ENCODE measurements at places on chromosomes 16 and 17.

DNA sequence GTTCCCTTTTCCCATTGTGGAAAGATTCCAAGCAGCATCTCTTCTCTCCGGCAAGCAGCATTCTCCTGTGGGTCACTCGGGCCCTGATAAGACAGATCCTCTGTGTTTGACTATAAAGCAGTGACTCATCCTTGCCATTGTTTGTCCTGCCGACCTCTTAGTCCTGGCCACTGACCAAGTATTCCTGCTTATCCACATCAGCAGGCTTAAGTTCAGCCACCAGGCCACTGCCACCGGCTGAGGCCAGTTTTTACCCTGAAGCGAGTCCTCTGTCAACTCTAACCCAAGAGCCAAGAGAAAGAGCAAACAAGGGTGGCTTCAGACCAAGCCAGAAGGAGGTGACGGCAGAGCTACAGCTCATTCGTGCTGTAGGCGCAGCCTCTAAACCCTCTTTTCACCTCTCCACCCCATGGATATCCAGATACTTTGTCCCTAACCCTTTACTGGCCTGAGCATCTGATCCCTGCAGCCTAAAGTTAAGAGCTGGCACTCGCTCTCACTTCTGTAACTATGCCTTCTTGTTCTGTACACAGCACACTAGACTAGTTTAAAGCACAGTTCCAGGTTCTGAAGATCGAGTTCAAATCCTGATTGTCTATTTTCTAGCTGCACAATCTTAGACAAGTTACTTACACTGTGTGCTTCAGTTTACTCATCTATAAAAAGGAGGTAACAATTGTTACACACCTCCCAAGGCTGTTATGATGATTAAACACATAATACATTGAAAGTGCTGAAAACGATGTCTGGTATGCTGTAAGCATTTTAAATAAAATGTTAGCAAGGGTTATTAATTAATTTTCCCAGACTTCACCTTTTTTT, 31.0 kb downstream of the SOX9 start:
- DNase-seq, result no peak

DNA sequence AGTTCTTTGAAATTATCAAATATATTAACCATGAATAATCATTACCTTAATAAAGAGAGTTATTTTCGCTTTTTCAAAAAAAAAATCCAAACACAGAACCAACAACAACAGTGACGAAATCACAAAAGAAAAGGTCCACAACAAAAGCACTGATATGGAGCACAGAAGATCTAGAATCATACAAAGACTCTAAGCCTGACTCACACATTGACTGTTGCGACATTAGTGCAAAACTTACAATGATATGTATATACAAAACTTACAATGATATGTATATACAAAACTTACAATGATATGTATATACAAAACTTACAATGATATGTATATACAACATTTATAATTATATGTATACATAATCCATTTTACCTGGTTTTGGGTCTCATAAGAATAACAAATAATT, 117.7 kb downstream of the USP22 start:
- DNase-seq, result no peak

GRCh38 chr16:80573700-80574120, 32.9 kb downstream of the DYNLRB2 start:
- DNase-seq, result no peak

DNA sequence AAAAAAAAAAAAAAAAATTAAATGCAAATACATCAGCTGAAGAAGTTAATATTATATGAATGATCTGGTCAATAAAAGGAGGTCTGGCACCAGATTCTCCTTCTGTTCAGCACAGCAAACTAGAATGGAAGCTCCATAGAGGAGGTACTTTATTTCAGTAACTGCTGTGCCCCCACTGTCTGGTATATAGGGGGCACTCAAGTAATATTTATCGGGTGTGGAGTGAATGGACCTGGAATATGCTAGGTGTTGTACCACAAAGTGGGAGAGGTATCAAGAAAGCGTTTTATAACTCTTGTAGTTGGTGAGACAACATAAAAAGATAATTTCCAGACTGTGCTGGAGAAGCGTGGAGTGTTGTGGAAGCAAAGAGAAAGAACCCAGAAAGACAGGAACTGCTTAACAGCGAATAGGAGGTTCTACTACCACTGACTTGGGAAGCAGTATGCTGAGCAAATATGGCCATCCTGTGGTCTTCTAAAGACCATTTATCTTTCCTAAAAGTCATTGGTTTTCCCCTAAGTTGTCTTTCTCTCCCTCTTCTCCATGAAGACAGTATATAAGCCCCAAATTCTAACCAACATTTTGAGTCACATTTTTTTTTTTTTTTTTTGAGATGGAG, 12.2 kb upstream of the PRKCA start:
- DNase-seq, result no peak

GRCh38 chr17:30274887-30275286, 16.9 kb downstream of the BLMH start:
- DNase-seq, result no peak

GRCh38 chr17:79907850-79908249, 68.6 kb upstream of the CBX4 start:
- DNase-seq, result no peak

DNA sequence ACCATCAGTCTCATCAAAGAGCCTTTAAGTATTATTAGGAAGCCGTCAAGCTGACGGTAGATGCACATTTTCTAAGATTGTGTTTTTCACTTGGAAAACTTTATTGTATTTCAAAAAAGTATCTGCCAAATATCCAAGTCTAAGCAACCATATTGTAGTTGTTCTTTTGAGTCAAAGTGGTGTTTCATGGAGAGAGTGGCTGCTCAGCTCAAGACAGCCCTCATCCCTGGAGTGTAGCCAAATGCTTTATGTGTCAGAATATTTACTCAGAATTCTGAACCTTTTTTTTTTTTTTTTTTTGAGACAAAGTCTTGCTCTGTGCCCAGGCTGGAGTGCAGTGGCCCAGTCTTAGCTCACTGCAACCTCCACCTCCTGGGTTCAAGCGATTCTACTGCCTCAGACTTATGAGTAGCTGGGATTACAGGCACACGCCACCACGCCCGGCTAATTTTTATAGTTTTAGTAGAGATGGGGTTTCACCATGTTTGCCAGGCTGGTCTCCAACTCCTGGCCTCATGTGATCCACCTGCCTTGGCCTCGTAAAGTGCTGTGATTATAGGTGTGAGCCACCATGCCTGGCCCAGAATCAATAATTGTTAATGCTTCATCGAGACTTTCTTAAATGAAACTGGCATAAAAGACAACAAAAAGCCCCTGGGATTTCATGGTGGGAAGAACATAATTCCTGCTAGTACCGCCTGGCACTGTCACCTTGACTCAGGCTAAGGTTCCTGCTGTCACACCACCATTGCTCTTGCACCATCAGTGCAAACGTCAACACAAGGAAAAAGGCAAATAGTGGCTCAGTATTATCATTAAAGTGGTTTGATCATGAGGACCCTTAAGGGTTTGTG, 45.5 kb downstream of the PRKCA start:
- no peak for DNase-seq

GRCh38 chr16:76970087-76970744, 220.8 kb upstream of the MON1B start:
- DNase-seq, result no peak

DNA sequence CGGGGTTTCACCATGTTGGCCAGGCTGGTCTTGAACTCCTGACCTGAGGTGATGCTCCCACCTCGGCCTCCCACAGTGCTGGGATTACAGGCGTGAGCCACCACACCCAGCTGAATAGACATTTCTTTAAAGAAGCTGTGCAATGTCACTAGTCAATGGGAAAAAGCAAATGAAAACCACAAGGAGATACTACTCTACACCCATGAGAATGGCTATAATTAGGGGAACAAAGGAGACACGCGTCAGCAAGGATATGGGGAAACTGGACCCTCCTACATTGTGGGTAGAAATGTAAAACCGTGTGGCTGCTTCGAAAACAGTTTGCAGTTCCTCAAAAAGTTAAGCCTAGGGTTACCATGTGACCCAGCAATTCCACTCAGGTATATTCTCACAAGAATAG, 103.4 kb downstream of the VPS53 start:
- DNase-seq, result no peak

- no peak for DNase-seq
Measured at GRCh38 chr17:36017799-36018198, at the start of gene CCL23. Gene CCL23, minus strand, starts transcription at chr17:36017972. Its CDS starts 75 bp downstream, at chr17:36017897.

- no peak for DNase-seq
Measured at GRCh38 chr16:4360538-4361021, 9.5 kb upstream of the PAM16 start.

DNA sequence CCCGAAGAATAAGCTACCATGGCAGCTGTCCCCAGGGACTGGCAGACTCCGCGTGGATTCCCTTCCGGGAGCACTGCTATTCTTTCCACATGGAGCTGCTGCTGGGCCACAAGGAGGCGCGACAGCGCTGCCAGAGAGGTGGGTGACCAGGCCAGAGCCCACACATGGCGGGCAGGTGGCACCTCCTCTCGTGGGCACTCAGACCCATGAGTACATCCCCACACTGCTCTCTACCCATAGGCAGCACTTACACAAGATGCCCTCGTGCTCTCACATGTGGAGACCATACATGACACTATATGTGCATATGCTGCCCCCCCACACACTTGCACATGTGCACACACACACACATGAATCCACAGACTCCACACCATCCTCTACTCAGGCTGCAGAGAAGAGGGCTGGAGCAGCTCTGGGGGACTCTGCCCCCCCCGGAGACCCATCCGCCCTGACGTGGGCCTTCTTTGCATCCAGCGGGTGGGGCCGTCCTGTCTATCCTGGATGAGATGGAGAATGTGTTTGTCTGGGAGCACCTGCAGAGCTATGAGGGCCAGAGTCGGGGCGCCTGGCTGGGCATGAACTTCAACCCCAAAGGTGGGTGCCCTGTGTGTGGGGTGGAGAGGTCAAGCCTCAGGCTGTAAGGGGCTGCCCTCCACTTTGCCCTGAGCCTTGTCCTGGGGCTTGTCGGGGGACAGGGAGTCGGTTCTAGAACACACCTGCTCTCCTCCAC, 62.9 kb downstream of the MRC2 start:
- DNase-seq, result no peak

DNA sequence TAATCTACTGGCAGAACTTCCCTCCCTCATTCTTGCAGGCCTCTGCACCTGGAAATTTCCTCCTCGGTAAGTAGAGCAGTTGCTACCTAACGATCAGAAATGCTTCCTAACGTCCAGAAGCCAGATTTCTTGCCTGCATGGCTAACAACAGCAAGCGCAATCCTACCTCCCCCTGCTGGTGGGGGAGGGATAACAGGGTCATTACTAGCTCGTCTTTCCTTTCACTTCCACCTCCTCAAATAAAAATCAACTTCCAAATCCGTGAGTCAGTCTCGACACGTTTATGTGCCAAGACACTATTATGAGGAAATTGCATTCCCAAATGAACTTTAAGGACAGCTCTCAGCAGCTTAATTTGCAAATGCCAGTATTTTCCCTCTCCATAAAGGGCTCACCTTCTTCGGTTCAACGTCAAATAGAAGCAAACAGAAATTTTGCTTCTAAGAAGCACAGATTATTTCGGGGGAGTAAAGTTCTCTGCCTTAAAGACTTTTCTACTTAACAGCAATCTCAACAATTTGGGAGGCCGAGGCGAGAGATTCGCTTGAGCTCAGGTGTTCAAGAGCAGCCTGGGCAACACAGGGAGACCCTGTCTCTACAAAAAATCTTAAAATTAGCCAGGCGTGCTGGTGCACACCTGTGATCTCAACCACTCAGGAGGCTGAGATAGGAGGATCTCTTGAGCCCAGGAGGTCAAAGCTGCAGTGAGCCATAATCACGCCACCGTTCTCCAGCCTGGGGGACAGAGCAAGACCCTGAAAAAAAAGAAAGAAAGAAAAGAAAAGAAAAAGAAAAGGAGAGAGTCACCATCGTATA, 188.6 kb upstream of the PSMD7 start:
- peak; percentile 11 for DNase-seq

Measured in hematopoietic multipotent progenitor cell treated with erythropoietin and hydrocortisone succinate and interleukin-3 and kit ligand, for 17 days (in vitro differentiated cells).